ENCODE measurements at places on chromosomes 3 and 15.
A peak's percentile ranks its signal among the peaks of the same experiment; 100 is the strongest.

- DNase-seq, result peak; percentile 60
Measured at GRCh38 chr3:193870376-193871219, 265.4 kb upstream of the HES1 start.

DNA sequence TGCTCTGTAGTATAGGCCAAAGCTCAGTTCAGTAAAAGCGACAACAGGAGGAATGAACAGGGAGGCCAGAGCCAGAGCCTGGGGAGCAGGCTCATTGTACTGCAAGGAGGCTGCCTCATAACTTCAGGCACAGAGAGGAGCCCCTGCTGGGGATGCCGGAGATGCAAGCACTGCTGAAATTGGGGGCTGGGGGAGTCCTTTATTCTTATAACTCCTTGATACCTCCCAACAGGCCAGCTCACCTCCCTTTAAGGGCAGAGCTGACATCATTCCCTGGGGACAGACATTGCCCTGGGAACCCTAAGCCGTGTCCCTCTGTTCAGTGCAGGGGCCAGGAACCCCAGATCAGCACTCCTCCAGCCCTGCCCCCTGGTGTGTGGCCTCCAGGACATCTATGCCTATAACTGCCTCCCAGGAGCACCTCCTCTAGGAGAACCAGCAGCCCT lies 83.8 kb upstream of the MRPS22 start:
- DNase-seq, result no peak

- no peak for DNase-seq
Measured at GRCh38 chr15:99268431-99268830, 17.1 kb downstream of the LRRC28 start.

GRCh38 chr15:65400760-65401610 lies 21.8 kb downstream of the IGDCC4 start:
- DNase-seq, result peak; percentile 83

GRCh38 chr3:21256932-21257331 lies 494.1 kb downstream of the ZNF385D start:
- no peak for DNase-seq

DNA sequence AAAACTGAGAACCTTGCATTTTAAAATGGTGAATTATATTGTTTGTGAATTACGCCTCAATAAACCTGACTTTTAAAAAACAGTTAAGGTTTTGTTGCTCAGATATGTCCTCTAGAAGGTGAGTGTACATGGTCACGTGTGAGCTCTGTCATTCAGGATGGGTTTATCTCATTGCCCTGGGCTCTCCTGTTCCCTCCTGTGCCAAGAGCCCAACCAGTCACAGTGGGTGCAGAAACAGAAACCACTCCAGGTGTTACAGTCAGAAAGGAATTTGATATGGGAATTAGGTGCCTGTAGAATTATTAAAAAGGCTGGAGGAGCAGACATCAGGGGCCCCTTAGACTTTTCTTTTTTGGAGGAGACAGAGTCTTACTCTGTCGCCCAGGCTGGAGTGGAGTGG lies 196.4 kb downstream of the STT3B start:
- DNase-seq, result no peak

- peak; percentile 42 for DNase-seq
Measured at GRCh38 chr15:33279613-33280205, 31.1 kb upstream of the RYR3 start.

DNA sequence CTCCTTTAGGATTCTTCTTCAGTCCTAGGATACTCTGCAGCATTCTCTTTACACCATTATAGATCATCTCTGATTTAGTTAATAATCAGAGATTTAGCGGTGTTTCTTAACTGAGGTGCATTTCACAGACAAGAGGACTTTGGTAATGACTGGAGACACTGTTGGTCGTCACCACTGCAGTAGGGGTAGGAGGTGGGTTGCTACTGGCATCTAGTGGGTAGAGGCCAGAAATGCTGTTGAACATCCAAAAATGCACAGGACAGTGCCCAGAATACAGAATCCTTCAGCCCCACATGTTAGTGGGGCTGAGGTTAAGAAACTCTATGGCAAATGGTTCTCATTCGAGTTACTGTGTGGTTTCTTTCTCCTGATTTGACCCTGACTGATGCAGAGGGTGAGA lies 80.4 kb upstream of the LMCD1 start:
- DNase-seq, result no peak

DNA sequence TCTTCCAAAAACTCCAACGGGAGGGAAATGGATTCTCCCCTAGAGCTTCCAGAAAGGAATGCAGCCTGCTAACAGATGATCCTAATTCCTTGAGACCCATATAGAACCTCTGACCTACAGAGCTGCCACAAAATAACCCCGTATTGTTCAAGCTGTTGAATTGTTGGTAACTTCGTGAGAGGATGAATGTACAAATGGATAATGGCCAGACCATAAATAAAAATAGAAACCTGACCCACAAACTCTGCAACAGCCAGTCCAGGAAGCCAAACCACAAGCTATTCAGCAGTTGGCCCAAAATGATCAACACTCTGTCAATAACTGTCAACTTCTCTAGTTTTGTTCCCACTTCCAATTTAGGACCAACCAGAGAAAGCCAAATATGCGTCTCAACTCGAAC lies 414.0 kb upstream of the ZNF717 start:
- no peak for DNase-seq

DNA sequence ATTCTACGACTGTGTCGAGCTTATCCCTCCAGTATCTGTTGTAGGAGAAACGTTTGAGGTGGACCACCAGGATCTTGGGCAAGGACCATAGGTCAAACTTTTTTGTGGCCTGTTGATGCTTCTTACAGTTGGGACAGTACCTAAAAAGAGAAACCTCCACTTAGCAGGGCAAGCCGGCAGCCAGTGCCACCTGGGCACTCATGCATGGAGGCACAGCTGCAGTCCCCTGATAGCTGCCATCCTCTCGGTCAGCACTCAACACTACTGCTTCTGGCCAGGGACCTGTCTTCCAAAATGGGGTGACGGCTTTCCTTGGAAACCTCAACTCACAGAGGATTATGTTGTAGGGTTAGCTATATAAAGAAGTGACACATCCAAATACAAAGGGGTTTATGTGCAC lies 7.0 kb upstream of the C3orf62 start:
- no peak for DNase-seq

- DNase-seq, result no peak
Measured at GRCh38 chr3:114308830-114309229, 15.0 kb downstream of the TIGIT start.

DNA sequence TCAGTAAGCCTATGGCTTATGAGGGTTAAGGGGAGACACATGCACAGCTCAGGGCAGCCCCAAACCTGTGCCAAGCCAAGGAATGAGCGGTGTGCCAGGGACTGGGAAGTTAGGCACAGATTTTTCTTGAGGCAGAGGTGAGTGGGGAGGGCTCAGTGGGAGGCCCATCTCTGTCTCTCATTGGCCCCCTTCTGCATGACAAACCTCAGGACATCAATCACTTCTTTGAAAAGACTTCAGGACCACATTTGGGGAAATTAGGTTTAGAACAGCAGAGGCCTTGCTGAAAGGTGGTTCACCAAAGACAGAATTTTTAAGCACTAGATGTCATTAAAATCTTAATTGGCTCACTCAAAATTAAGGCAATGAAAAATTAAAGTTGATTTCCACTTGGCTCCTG lies 57.2 kb downstream of the RAB11A start:
- DNase-seq, result no peak

DNA sequence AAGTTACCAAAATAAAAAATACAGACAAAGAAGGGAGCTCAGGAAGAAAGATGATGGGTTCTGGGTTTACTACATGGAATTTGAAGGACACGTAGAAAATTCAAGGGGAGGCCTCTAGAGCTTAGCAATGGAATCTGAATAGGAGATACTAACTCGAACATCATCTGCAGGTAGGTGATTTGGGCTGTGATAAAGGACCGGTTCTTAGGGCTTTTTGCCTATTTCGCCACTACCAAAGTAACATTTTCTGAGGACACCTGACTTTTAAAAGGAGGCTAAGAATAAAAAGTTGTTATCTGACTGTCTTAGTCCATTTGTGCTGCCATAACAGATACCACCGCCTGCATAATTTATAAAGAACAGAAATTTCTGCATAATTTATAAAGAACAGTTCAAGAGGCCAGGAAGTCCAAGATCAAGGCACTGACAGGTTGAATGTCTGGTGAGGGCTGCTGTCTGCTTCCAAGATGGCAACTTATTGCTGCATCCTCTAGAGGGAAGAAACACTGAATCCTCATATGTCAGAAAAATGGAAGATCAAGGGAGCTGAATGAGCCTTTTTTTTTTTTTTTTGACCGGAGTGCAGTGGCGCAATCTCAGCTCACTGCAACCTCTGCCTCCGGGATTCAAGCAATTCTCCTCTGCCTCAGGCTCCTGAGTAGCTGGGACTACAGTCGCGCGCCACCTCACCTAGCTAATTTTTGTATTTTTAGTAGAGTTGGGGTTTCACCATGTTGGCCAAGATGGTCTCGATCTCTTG lies 67.9 kb upstream of the UBE2E2 start:
- no peak for DNase-seq

DNA sequence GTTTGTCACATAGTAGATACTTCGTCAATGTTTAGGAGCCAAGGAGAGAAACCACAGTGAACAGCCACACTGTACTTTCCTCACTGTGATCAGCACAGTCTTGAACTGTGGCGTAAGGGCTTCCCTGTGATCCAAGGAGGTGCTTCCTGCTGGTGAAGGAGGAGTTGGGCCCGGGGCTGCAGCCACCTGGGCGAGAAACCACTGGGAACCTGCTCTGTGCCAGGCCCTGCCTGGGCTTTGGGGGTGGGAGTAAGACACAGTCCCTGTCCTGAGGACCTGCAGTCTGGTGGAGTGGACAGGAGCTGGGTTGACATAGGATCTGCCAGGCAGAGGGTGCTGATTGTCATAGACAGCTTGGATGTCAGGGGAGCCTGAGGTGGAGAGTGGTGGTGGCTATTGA lies 60.5 kb upstream of the MRPS22 start:
- DNase-seq, result no peak

- DNase-seq, result no peak
Measured at GRCh38 chr15:75459581-75459980, 8.1 kb upstream of the SIN3A start.

GRCh38 chr3:139466360-139466759 lies 10.0 kb downstream of the RBP2 start:
- no peak for DNase-seq

- DNase-seq, result no peak
Measured at GRCh38 chr15:33468740-33469139, 158.0 kb downstream of the RYR3 start.

DNA sequence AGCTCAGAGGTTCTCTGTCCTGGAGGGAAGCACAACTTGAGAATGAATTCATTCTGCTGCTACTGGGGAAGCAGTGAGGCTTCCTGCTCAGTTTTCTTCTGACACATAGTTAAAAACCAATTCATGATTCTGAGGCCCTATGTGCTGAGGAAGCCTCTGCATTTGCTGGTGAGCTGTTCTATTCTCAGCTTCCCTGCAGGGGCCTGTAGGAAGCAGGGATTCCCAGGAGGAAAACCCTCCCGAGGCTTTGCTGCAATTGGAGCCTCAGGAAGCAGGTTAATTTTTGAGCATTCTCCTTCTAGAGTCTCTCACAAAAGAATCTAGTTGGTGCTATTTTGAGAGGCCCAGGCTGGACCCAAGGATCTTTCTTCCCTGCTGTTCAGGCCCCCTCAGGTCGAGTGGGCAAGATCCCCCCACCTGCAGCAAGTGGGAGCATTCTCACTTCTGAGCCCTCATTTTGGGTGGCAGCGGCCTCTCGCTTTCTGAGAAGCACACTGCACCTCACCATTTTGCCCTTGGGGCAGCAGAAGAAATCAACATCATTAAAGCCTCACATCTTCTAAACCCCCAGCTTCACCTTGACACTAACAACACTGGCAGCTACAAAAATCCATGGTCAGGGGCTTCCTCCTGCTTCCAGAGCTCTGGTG lies 197.5 kb upstream of the TSC22D2 start:
- DNase-seq, result no peak

GRCh38 chr3:156151824-156152428 lies 31.5 kb downstream of the KCNAB1 start:
- DNase-seq, result peak; percentile 68

DNA sequence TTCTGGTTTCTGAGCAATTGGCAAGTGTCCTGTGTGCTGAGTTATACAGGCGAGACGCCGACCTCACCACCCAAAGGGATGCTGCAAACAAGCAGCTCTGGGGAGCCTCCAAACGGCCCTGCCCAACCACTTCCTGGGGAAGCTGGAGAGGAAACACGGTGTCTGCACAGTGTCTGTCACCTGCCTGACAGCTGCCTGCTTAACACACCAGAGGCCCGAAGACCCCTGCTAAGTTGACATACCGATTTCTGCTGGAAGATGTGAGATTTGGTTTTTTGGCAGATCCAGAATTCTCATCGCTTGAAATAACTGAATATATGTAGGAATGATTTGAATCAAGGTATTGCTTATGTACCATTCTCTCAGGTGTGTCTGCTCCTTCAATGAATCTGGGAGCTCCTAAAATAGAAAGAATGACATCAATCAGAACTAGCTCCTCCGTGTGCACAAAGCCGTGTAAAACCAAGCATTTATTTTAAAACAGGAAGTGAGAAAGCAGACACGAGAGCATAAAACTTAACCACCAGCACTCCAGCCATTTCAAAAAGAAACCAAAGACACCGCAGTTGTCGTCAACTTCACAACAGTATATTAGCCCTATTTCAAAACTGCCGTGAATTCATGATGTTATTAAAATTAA lies 27.2 kb downstream of the LRRC2 start:
- peak; percentile 53 for DNase-seq

GRCh38 chr3:123157598-123158287 lies 44.0 kb upstream of the SEC22A start:
- no peak for DNase-seq

DNA sequence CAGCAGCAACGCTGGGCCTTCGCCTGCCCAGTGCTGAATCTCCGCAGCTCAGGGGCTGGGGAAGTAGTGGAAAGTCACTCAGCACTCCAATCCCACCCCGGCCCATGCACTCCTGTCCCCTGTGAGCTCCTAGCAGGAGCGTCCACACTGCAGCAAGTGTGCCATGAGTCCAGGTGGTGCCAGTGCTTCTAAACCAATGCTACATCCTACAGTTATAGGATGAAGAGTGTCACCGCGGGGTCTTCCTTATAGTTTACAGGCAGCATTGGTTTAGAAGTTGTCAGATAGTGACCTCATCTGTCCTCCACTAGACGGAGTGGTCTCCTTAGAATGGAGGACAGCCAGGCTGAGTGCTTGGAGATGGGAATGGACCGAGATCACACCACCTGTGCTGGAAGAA lies 221.4 kb downstream of the GABRB3 start:
- no peak for DNase-seq

GRCh38 chr3:116114586-116114985 lies 330.7 kb downstream of the LSAMP start:
- DNase-seq, result no peak
